ENCODE measurements at places on chromosomes 11 and 22.

- peak; percentile 73 for DNase-seq
Observed at GRCh38 chr22:44360668-44361381, 48.1 kb upstream of the SHISAL1 start.

DNA sequence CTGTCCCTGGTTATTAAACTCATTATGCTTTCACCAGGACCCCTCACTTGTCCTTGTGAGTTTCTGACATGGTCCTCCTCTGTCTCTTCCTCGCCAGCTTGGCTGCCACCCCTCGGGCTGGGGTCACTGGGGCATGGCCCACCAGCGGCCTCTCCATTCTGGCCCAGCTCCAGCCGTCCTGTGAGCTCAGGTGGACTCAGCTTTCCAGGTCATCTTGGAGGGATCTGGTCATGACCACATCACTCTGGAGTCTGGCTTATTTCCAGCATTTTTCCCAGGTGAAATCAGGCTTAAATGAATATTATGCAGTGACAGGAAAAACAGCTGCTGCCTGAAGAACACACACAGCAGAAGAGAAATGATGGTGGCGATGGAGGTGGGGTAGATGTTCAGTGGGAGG lies 224.5 kb downstream of the ADAMTS15 start:
- DNase-seq = no peak

DNA sequence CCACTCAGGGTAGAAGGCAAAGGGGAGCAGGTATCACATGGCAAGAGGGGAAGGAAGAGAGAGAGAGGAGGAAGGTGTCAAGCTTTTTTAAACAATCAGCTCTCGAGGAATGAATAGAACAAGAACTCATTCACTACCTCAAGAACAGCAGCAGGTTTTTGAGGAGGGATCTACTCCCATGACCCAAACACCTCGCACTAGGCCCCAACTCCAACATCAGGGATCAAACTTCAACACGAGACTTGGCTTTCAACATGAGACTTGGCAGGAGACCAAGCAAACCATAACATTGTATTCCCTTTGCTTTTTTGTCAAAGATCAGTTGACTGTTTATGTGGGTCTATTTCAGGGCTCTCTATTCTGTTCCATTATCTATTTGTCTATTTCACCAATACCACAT lies 26.9 kb upstream of the APOBEC3A start:
- DNase-seq = no peak

DNA sequence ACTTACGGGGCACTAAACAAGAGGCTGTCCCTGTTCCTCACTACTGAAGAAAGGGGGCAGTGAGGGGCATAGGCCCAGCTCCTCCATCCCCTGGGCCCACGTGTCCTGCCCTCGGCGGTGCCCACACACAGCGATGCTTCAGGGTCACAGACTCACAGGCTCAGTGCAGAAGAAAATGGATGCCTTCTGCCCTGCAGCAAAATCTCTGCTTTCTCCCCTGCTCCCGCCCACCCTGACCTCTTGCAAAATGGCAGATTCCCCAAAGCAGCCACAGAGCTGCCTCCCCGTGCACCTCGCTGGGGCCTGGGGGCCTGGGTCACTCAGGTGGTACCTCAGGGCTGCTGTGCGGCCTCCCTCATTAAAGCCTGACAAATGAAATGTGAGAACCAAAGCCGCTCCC lies 204.0 kb downstream of the DSCAML1 start:
- DNase-seq = no peak

DNA sequence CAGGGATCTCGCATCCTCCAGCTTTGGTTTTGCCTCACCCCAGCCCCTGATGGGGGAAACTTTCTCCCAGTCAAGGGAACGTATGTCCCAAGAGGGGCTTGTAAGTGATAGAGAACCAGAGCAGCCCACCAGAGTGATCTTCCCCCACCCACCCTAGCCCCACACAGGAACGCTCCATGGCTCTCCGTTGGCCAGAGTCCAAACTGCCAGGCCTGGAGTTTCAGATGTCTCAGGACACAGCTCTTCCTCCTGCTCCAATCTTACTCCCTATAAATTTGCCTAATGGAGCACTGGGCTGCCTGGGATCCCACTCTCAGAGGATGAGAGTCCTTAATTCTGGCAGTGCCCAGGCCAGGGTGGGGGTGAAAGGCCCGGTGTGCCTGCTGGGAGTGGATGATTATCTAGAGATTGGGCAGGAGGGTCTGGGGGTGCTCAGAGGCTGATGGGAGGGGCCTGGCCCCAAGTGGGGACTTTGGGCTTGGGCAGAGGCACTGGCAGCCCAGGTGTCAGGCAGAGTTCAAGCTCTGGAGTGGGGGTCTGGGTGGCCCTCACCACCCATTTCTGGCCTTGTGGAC lies 79.9 kb downstream of the WNT7B start:
- no peak for DNase-seq

DNA sequence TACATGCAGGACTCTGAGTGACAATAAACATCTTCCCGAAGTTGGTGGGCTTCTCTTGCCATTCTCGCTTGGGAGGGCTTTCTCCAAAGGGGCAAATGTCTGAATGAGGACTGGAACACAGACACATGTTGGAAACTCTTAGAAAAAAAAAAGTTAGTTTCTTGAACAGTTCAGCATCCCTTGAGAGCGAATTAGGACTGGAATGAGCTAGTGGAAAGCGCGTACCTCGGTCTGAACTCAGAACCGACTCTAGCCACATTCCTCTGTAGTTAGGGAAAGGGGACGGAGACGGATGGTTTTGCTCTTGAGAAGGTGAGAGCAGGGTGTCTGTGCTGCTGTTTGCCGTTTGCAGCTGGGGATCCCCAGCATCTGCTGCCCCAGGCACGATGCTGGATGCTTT lies 517.3 kb downstream of the TBC1D22A start:
- DNase-seq = no peak

DNA sequence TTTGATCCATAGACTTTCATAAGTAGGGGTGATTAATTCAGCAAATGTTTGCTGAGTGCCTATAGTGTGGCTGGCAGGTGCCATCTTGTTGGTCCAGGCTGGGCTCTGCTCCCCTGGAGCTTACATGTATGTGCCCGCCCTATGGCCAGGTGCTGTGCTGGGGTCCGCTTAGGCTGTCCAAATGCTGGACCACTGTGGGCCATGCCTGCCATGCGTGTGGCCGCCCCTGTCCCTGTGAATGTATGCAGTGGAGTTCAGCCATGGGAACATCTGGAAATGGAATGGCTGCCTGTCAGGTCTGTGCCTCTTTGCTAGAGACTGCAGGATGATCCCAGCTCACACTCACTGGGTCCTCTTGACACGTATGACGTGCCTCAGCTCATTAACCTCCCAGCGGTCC lies 594.6 kb downstream of the TBC1D22A start:
- no peak for DNase-seq

DNA sequence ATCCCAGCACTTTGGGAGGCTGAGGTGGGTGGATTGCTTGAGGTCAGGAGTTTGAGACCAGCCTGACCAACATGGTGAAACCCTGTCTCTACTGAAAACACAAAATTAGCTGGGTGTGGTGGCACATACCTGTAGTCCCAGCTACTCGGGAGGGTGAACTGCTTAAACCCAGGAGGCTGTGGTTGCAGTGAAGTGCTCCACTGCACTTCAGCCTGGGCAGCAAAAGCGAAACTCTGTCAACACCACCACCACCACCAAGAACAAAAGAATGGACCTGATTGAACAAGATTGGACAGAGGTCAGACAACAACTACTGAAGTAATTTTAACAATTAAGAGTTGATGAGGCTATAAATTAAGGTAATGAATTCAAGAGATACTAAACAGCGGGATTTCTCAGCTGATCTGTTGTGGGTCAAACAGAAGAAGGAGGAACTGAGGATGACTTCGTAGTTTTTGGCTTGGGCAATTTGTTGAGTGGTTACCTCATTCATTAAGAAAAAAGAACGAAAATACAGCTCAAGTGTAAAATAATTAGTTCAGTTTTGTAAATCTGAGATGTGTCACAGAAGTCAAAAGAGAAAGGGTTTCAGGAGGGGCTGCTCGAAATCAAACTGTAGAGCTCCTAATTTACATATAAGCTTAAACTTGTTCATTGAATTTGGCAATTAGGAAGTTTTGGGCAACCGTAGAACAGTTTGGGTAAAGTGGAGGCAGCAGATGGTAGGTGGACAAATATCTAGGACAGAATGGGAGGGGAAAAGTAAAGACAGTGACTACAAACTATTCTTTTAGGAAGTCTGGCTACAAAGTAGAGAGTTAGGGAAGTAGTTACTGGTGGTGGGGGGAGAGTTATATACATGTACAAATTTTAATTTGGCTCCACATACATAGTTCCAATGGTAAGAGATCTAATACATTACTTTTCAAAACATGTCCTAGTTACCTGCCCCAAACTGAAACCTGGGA lies 4.5 kb downstream of the IL18 start:
- DNase-seq = no peak

DNA sequence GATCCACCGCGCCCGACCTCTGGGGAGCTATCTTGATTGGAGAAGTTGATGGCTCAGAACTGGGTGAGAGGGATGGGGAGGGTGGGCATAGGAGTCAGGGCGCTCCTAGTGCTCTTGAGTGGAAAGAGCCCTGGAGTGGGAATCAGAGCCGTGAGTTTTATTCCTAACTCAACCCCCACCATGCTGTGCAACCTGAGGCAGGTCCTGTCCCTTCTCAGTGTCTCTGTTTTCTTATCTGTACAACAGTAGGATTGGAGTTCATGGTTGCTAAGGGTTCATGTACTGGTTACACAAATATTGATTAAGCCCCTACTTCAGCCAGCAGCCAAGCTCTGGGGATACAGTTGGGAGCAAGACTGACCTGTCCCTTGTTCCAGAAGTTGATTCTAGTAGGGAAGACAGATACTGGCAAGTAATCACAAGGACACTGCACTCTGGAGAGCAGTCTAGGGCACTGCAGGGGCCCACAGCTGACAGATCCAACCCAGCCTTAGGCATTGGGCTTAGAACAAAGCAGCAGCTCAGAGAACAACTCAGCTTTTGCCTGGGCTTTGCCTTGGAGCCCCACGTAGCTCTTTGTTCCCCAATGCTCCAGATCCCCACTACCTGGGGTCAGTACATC lies 12.4 kb upstream of the DAGLA start:
- no peak for DNase-seq

GRCh38 chr11:1854949-1855885 lies 2.3 kb downstream of the LSP1 start:
- DNase-seq = no peak

- no peak for DNase-seq
Observed at GRCh38 chr11:40188848-40189247, 1270.6 kb downstream of the LRRC4C start.

DNA sequence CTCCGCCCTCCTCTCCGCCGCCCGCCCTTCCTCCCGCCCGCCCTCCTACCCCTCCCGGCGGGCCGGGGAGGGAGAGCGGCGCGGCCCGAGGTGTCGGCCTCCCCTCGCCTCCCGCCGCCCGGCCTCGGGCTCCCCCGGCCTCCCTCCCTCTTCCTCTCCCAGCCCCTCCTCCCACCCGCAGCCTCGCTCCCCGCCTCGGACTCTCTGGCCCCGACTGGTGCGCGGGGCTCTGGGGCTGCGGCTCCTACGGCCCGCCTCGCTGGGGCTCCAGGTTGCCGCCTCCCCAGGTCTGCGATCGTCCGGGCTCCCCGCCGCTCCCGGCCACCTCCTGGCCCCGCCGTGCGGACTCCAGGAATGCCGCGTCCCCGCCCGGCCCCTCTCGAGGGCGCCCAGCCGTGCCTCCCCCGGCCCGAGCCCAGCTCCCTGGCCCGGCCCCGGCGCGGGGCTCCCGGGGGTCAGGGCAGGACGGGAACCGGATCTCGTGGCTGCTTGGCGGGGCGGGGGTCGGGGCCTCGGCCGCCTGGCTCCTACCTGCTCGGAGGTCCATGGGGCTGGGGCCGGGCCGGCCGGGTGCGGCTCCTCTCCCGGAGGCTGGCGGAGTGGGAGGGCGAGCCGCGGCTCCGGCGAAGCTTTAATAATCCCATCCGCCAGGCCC lies at the start of gene CLCF1:
CLCF1 (minus strand) TSS at position 606 of the 655 bp plus-strand sequence; CDS start at position 547, 59 bp downstream.
- DNase-seq = peak; percentile 88

- DNase-seq = no peak
Observed at GRCh38 chr11:18332891-18333290, 10.5 kb downstream of the GTF2H1 start.

DNA sequence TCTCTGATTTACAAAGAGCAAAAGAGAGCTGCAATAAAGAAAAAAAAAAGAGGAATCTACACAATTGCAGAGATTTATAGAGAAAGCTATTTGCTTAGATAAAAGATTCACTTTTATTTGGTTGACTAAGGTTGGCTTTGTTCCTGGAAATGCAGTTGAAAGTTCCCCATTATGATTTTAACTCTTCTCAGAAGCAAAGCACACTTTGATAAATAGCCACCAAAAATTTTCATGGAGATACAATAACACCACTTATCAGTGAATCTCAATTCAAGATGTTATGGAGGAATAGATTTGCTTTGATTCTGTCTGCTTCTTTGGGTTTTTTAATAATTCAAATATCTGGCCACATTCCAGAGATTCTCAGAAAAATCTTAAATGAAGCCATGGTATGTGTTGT lies 88.5 kb upstream of the ANO3 start:
- DNase-seq = no peak

- DNase-seq = no peak
Observed at GRCh38 chr11:25993016-25993415, 338.9 kb upstream of the ANO3 start.

- DNase-seq = peak; percentile 25
Observed at GRCh38 chr11:34924714-34925113, 8.3 kb downstream of the PDHX start.

GRCh38 chr11:1566381-1567051 lies 5.6 kb downstream of the DUSP8 start:
- no peak for DNase-seq
